Activated CD4-positive, alpha-beta memory T cell treated with anti-CD3 and anti-CD28 coated beads, Interleukin-2, amount 10 ng/mL, durations not matched to agents 7 days and 5 days (primary cell): ENCODE measurements at places on chromosomes 5 and 9. TPM values are rescaled to one million over a fixed set of nuclear protein-coding genes. Genes with fewer than 3 reads are reported as not detected.

AUH gene
- 39.3 TPM for total RNA-seq

PCDHA1 gene
- total RNA-seq = not detected

ARL14EPL gene
- not detected for total RNA-seq

SPATA31E1 gene
- total RNA-seq = not detected

LIX1 gene
- not detected for total RNA-seq

TMEM38B gene
- 9.2 TPM for total RNA-seq

TDRD7 gene
- total RNA-seq = 19.8 TPM

LMBRD2 gene
- total RNA-seq = 13.2 TPM

FABP6 gene
- total RNA-seq = not detected

TAF11L10 gene
- not detected for total RNA-seq

ADAMTS16 gene
- total RNA-seq = not detected

ENTREP1 gene
- not detected for total RNA-seq

ZBED3 gene
- total RNA-seq = 0.85 TPM

TAF11L7 gene
- not detected for total RNA-seq
